ENCODE measurements at places on chromosomes 5 and 9. TPM values are rescaled to one million over a fixed set of nuclear protein-coding genes. Genes with fewer than 3 reads are reported as not detected.

- DNase-seq = no peak
Observed at GRCh38 chr5:144260121-144260520, 89.4 kb downstream of the KCTD16 start.

- no peak for DNase-seq
Observed at GRCh38 chr5:112210430-112211005, 208.6 kb downstream of the EPB41L4A start.

- no peak for DNase-seq
Observed at GRCh38 chr5:439636-440035, 3.3 kb upstream of the EXOC3 start.

- no peak for DNase-seq
Observed at GRCh38 chr9:129176701-129177442, 1.2 kb downstream of the IER5L start.

The SLC25A2 gene
- 0.95 TPM for total RNA-seq

GRCh38 chr5:17438027-17438426 lies 60.0 kb upstream of the TAF11L2 start:
- no peak for DNase-seq

DNA sequence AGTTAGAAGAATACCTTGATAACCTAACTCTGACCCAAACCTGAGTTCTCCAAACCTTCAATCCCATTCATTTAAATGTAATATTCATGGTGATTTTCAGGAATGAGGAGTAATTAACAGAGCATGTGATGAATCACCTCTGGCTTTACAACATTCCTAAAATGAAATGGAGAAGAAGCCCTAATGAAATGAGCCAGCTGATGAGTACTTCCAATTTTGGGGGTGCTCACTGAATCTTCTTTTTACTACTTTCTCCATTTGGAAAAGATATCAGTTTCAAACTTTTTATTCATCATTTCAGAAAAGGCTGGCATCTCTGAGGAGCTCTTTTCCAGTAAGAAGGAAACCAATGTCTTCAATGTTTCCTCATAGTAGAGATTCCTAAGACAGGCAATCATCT lies 2.9 kb upstream of the SPINK5 start:
- DNase-seq = no peak

Measured in esophagus squamous epithelium (tissue), 5 donors.